ENCODE measurements at places on chromosomes 6 and 20.
A peak's percentile ranks its signal among the peaks of the same experiment; 100 is the strongest.

- no peak for DNase-seq
Observed at GRCh38 chr6:124551711-124552233, 410.5 kb upstream of the RNF217 start.

DNA sequence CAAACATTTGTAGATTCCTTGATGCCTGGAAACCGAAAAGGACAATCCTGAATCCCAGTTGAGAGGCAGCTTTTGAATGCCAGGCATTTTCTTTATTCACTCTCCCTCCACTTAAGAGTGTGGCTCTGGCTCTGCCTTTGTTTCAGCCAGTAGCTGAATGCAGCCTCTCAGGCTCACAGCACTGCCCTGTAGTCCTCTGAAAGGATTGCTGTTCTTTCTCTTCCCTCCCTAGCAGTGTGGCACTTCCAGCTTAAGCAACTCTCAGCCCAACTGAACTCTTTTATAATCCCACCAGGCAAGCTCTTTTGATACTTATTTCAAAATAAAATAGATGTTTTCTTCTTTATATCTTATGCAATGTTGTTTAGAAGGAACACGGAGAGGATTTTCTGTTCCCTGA, 415.6 kb downstream of the GJA1 start:
- DNase-seq, result no peak

- DNase-seq, result no peak
Observed at GRCh38 chr6:134744301-134744700, 205.6 kb downstream of the ALDH8A1 start.

GRCh38 chr20:44653546-44653945, 2.0 kb upstream of the ADA start:
- no peak for DNase-seq

- no peak for DNase-seq
Observed at GRCh38 chr6:123589317-123589716, 47.4 kb downstream of the TRDN start.

DNA sequence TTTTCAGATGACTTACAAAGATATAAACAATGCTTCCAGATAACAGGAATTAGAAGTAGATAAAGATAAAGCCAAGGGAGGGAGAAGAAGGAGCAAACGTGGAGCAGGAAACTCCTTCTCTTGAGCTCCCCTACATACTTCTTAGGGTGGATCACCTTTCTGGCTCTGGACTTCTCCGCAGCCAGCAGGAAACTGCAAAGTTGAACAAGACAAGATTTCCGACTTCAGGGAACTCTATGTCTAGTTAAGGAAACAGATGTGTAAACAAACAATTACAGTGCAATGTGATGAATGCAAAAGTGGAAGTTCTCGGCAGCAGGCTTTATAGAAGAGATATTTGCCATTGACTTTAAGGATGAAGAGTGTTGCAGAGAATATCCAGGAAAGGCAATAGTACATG, 134.0 kb upstream of the MARCKS start:
- no peak for DNase-seq

DNA sequence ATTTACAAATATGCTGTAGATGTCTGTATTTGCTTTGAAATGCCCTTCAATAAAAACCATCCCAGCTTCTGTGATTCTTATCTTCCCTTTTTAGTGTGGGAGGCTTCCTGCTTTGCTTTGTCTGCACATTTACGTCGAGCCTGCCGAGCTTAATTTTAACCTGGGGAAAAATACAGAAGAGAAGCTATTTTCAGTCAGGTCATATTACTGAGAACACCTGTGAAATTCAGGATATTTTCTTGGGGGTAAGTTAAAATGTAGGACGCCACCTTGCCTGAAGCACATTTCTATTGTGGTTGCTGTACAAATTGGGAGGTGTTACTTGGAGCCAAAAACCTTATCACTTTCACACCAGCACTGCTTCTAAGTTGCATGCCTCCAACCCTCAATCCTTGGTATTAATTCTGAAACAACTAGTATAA, 43.6 kb upstream of the FUCA2 start:
- no peak for DNase-seq

- no peak for DNase-seq
Observed at GRCh38 chr6:99165838-99166237, 183.6 kb downstream of the FAXC start.

GRCh38 chr6:17886891-17887290, 100.5 kb downstream of the KIF13A start:
- no peak for DNase-seq

GRCh38 chr6:28215425-28215824, 9.7 kb upstream of the ZSCAN9 start:
- no peak for DNase-seq

DNA sequence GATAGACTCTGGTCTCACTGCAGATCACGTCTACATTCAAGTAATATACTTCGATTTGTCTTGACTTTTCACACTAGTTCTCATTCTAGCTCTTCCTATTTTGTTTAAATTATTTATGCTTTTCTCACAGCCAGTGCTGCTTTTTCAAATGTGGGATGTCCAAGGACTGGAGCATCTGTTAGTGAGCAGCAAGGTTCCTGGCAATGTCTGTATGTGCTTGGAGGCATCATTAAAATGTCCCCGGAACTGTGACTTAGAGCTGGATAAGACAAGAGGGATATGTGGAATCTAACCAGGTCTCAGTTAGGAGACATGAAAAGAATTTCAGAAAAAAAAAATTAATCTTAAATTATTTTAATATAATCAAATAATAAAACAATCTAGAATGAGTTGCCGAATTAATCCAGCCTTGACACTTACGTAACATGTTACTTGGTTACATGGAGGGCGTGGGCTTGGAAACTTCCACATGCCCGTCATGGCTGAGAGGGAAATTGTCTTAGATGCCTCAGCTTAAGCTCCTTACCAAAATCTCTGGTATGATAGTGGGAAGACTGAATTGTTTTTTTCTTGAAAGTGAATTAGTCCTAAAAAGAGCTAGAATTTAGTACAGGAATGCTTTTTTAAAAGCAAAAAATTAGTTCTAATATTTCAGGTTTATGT, 21.4 kb upstream of the CARMIL1 start:
- DNase-seq, result no peak

- DNase-seq, result no peak
Observed at GRCh38 chr6:33958526-33959328, 154.9 kb upstream of the MLN start.

GRCh38 chr6:169075211-169075914, 178.3 kb downstream of the THBS2 start:
- DNase-seq, result no peak

DNA sequence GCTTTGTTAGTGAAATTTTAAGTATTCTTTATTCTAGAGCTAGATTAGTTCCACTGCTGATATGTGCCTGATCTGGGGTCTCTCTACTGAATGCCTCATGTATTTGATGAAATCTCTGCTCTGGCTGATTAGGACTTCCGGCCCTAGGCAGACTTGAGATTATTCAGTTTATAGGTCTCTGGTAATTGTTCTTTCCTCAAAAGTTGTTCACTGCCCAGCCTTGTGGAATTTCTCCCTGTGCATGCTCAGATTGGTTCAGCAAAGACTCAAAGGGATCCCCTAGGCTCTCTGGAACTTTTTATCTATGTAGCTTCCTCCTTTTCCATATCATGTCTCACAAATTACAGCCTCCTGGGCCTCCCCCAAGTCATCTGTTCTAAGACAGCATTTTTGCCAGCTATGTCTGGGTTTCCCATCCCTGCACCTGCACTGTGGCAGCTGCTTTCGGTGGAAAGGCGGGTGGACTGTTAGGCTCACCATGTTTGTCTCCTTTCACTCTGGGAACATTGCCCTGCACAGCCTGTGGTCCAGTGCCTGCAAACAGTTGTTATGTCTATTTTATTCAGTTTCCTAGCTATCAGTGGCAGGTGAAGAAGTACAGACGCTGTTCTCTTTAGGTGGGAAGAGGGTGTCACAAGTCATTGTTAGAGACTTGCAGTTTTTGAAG, 73.7 kb downstream of the RPP40 start:
- DNase-seq, result no peak

DNA sequence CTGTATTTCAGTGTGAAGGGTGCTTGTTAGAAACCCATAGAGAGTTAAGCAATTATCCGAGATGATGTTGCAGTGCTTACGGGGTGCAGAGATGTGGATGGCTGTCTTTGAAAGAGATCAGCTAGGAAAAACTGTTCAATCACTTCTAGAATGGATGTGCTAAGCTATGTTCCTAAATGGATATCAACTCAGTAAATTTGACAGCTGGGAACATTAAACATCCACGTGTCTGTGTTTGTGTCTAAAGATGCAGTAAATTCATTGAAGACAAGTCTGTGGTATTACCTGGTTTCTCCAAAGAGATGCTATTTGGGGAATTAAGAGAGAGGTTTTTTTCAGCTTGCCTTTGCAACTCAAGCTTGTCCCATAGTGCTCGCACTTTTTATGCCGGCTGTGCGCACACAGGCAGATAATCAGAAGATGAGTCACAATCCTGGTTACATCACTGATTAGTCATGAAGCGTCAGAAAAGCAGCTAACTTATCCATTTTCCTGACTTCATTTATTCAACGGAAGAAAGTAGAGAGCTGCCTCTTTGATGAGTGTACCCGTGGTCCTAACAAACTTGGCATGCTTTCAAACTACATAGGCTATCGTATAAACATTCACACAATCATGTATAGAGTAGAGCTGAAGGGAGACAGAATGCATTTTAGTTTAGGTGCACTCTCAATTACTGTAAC, 691.7 kb upstream of the SLC35B3 start:
- DNase-seq, result no peak

DNA sequence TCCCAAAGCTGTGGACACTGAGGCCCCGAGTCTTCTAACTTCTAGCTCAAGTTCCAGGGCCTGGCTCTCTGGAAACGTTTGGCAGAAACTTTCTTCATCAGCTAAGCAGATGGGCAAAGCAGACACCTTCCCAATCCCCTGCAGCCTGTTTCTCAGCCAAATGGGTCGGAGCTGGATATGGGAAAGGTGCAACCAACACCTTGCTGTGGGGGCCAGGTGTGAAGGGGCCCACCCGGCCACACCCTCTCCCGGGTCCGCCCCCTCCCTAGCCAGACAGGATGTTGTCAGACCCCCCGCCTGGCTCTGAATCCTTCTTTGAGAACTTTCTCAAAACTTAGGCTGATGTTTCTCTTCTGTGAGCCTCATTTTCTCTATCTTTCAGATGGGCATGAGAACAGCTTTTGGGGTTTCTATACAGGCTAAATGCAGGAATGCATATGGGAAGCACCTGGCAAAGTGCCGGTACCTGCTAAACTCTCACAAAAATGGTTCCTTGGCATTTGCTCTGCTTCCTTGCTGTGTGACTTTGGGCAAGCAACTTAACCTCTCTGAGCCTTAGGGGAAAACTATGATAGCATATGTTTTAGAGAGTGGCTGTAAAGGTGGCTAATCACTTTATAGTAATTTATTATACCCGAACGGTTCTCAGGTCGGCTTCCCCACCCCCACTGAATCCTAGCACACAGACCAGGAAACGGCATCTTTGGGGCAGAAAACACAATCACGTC, 1.8 kb downstream of the SNAI1 start:
- DNase-seq, result no peak

DNA sequence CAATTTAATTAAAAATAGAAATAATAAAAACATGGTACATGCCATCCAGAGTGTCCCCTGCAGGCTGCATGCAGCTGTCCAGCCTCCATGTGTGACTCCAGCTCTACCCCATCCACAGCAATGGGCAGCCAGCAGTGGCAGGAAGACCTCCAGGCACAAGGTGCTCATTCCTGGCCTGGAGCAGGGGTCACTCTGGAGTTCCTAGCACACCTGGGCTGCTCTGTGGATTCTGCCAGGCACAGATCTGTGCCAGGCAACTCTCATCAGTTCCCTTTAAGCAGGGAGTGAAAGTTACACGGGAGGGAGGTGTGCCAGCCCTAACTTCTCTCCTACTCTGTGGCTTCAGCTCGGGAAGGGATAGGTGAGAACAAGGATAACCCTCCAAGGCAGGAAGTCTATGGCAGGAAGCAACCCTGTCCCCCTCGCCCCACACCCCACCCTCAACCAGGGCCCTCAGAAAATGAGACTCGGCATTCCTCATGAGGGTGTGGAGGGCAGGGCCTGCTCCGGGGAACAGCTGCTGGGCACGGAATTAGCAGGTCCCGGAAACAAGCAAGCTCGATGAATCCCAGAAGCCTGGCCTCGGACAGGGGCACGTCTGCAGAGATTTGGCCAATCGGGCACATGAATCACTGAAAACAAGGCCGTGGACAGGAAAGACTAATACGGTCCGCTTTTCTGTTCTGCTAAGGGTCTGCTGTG, 10.0 kb downstream of the JPH2 start:
- DNase-seq, result no peak

DNA sequence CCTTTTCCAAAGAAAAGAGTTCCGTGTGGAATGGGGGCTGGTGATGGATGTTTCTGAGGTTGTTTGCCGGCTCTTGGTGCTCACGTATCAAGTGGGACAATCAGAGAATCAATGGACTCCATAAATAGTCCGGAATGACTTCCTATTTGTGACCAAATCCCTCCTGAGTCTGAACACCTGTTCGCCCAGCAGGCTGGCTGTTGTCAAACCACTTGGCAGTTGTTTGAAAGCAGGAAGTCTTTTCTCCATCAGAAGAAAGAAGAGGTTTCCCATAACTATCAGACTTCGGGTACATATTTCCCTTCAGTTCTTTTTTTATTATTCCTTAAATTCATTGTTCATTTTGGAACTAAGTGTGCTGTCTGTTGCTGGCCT, 154.7 kb upstream of the RIN2 start:
- no peak for DNase-seq

- no peak for DNase-seq
Observed at GRCh38 chr6:150940941-150941340, 75.4 kb downstream of the MTHFD1L start.

- no peak for DNase-seq
Observed at GRCh38 chr6:157494132-157494710, 113.2 kb downstream of the ZDHHC14 start.

GRCh38 chr6:107712665-107713551, 111.2 kb downstream of the SCML4 start:
- DNase-seq, result no peak

DNA sequence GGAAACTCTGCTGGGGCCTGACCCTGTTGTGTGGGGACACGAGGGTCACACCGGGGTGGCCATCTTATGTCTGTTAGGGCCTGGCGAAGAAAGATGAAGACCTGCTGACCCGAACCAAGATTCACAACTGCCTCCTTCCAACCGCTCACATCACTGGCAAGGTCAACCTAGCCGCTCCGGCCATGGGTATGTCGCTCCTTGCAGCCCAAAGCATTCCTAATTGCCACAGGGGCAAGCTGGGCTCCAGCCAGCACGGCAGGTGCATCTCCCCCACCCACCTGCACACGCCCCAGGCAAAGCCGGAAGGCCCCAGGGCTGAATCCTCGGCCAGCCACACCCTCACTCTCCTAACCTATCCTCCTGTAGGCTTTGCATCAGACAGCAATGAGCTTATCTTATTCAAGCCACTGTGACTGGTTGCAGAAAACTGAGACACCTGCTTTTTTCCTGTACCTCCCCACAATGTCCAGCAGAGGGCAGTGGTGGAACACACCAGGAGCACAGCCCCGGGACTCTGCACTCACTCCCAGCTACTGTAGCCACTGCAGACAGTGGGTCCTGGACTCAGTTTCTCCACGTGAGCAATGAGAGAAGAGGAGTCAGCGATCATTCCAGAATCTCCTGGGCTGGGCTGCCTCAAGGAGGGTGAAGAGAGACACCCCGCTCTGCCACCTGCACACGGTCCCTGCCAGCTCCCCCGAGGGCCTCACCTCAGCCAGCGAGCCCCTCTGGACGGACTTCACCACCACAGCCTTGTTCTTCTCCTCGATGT, 170.2 kb downstream of the PREX1 start:
- peak; percentile 33 for DNase-seq

- no peak for DNase-seq
Observed at GRCh38 chr6:70676821-70677220, 9.1 kb downstream of the SMAP1 start.
